ENCODE measurements at places on chromosomes 12 and 14.

- no peak overlapping the region for H3K4me3 ChIP-seq
- no peak for DNase-seq
- H3K4me1 ChIP-seq: no peaks in the 10 kb centered on the region
- H3K27me3 ChIP-seq: no peaks in the 10 kb centered on the region
- no peaks in the 10 kb centered on the region for H3K36me3 ChIP-seq
- H3K27ac ChIP-seq: no peak overlapping the region
Measured at GRCh38 chr12:97181571-97182265, 274.7 kb downstream of the NEDD1 start.

DNA sequence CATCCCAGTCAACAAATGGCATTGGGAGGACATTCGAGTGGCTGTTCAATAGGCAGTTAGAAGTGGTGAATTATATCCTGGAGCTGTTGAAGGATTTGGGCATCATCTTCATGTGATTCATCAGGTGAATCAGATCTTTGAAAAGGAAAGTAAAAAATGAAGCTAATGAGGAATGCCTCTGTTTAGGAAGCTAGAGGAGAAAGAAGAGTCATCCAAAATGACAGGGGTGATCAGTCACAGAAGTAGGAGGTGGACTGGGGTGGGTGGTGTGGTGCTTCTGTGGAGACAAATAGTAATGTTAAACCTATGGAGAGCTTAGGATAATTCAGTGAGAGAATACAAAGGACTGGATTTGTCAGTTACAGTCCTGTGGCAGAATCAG lies 32.7 kb downstream of the DIP2B start:
- H3K27me3 ChIP-seq: no peaks in the 10 kb centered on the region
- DNase-seq: no peak
- H3K36me3 ChIP-seq: no peaks in the 10 kb centered on the region
- no peak overlapping the region for H3K27ac ChIP-seq
- peaks cover 27% of the 10 kb centered on the region for H3K4me1 ChIP-seq

DNA sequence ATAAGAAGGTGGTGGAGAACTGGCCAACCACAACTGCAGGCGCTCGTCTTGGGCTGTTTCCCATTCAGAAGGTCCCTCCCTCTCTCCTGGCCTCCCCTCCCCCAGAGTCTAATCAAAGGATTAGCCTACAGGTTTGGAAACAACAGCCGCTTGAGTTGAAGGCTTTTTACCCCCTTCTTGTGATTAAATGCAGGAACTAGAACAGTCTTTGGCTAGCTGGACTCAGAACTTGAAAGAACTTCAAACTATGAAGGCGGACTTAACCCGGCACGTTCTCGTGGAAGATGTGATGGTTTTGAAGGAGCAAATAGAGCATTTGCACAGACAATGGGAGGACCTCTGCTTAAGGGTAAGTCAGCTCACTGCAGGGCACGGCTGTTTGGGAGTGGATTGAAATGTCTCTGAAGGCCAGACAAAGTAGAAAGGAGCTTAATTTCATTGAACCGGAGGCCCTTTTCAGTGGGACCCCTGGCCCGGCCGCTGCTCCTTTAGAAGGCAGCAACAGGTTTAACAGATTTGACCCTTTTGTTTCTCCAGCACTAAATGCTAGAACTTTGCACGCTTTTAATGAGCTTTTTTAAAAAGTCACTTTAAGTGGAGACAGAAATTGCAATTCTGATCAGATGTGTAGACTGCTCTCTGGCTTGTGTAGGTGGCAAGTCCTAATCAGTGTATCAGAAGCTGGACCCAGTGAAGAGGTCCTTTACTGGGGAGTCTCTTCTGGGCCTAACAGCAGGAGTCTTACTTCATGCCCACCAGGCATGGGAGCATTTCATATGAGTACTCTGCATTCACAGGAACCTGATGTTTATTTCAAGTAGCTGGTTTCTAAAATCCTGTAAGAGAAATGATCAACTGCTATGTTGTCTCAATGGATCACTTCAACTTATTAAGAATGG lies 107.7 kb downstream of the ESR2 start:
- H3K4me1 ChIP-seq: no peaks in the 10 kb centered on the region
- no peak overlapping the region for H3K4me3 ChIP-seq
- no peaks in the 10 kb centered on the region for H3K27me3 ChIP-seq
- H3K36me3 ChIP-seq: no peaks in the 10 kb centered on the region
- no peak overlapping the region for H3K27ac ChIP-seq

DNA sequence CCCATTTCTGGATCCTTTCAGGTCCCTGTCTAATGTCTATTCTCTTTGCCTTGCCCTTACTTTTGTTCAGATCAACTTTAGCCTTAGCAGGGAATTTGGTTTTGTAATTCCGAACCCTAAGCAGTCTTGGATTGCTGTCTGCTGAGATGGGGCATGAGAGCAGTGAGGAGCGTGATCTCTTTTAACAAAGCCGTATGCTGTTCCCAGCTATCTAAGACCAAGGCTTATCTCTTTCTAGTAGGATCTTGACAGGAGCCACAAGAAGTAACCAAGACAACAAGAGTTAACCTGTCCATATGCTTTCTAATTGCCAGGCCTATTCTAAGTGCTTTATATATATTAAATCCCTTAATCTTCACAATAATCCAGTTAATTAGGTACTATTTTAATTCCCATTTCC lies 4.5 kb upstream of the DHRS7 start:
- no peaks in the 10 kb centered on the region for H3K27me3 ChIP-seq
- no peak overlapping the region for H3K27ac ChIP-seq
- DNase-seq: no peak
- peaks cover 9% of the 10 kb centered on the region for H3K4me1 ChIP-seq

DNA sequence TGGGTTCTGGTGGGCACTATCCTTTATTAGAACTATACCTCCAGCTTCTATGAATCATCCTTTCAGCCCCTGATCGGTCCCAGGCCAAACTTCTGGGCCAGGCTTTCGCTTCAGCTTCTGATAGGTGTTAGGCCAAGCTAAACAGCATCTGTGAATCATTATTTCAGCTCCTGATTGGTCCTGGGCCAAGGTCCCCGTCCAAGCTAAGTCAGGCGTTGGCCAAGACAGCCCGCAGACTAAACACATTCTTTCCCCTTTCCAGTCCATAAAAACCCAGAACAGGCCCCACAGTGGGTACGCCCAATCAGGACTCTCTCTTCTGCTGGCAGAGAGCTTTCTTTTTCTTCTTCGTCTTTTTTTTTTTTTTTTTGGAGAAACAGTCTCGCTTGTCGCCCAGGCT lies 1808.9 kb upstream of the SEL1L start:
- no peaks in the 10 kb centered on the region for H3K27me3 ChIP-seq
- no peaks in the 10 kb centered on the region for H3K36me3 ChIP-seq
- no peak overlapping the region for H3K27ac ChIP-seq
- no peak for DNase-seq
- no peaks in the 10 kb centered on the region for H3K4me1 ChIP-seq

- peak overlapping the region; percentile 88 for H3K27ac ChIP-seq
- H3K4me3 ChIP-seq: peak overlapping the region; percentile 86
- no peak for DNase-seq
- no peaks in the 10 kb centered on the region for H3K27me3 ChIP-seq
- H3K4me1 ChIP-seq: peaks cover 33% of the 10 kb centered on the region
Measured at GRCh38 chr14:61322799-61323290, 1.5 kb downstream of the PRKCH start.

GRCh38 chr14:45065956-45066355 lies 18.0 kb upstream of the PRPF39 start:
- H3K27ac ChIP-seq: no peak overlapping the region
- no peak for DNase-seq
- no peaks in the 10 kb centered on the region for H3K27me3 ChIP-seq
- no peaks in the 10 kb centered on the region for H3K4me1 ChIP-seq
- no peak overlapping the region for H3K4me3 ChIP-seq

- no peak overlapping the region for H3K4me3 ChIP-seq
- no peaks in the 10 kb centered on the region for H3K27me3 ChIP-seq
- H3K27ac ChIP-seq: no peak overlapping the region
- no peaks in the 10 kb centered on the region for H3K4me1 ChIP-seq
Measured at GRCh38 chr12:121845701-121846100, 13.0 kb downstream of the HPD start.

DNA sequence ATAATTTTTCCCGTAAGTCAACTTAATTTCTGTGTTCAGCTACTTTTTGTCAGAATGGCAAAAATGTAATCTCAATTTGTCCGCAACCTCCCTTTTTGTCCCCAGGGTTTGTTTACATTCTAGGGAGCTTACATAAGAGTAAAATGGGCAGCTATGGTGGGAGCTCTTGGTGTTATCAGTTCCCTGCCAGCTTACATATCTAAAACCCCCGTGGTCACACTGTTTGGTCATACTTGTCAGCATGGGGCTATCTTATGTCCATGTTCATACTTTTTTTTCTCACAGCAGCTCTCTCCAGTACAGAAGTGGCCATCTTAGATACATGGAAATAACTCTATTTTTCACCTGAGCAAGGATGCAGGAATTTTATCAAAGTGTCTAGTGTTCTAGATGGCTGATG lies 16.7 kb downstream of the SLCO1C1 start:
- no peaks in the 10 kb centered on the region for H3K27me3 ChIP-seq
- H3K4me3 ChIP-seq: no peak overlapping the region
- no peak for DNase-seq
- no peaks in the 10 kb centered on the region for H3K4me1 ChIP-seq

- no peaks in the 10 kb centered on the region for H3K36me3 ChIP-seq
- peaks cover 43% of the 10 kb centered on the region for H3K4me1 ChIP-seq
- H3K27me3 ChIP-seq: peaks cover 5% of the 10 kb centered on the region
- H3K27ac ChIP-seq: peak overlapping the region; percentile 91
- H3K4me3 ChIP-seq: peak overlapping the region; percentile 82
Measured at GRCh38 chr12:46267575-46267824, 1.3 kb downstream of the SLC38A1 start.

DNA sequence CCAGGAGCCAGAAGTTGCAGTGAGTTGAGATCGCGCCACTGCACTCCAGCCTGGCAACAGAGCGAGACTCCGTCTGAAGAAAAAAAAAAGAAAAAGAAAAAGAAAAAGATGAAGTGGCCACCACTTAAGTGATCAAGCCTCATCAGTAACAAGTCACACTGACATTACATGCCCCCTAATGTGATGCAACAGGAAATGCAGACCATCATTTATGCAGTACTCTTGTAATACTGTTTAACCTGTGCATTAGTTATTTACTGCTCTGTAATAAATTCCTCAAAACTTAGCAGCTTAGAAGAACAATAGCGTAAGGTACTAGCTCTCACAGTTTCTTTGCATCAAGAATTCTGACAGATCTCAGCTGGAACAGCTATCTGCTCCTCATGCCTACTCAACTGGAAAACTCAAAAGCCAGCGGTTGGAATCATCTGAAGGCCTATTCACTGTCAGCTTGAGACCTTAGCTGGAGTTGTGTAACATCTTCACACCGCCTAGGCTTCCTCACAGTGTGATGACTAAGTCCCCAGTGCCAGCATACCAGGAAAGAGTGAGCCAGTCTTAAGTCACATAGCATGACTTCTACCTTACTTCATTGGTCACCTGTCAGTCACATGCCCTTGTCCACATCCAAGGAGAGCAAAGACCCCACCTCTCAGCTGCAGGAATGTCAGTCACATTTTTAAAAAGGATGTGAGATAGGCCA lies 31.5 kb downstream of the EPS8 start:
- no peak overlapping the region for H3K4me3 ChIP-seq
- H3K4me1 ChIP-seq: peaks cover 44% of the 10 kb centered on the region
- H3K36me3 ChIP-seq: no peaks in the 10 kb centered on the region
- DNase-seq: no peak
- no peak overlapping the region for H3K27ac ChIP-seq

DNA sequence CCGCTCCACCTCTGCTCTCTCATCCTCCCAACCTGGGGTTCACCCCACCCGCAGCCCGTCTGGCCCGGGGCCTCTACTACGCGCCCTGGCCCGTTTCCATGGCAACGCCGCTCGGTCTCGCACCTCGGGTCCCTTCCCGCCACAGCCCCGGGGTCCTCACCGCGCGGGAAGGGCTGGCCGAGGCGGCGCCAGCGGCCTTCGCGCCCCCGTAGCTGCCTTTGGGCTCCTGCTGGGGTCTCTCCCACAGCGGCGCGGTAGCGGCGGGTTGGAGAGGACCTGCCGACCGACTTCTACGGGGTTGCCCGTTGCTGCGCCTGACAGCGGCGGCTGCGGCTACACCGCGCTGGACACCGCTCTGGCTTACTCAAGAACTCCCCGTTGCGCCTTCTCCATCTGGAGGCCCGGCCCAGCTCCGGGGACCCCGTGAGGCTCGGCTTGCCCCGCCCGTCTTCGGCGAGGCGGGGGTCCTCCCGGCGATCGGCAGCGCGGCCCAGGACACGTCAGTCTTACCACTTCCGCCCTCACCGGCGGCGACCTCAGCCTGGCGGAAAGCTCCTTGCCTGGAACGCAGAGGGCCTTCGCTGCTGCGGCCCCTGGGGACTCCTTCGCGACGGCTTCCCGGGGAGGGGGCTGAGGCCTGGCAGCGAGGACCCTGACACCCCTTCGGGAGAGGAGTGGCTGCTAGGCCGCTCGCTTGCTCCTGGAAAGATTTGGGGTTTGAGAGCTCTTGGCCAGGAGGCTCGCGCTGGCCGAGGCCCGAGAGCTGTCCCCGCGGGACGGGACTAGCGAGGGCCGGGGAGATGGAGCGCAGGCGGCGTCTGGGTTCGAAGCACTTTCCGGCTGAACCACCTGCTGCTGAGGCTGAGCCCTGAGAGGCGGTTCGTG lies at the start of gene TM9SF1:
Gene TM9SF1, minus strand, starts transcription at position 256 of the 885 bp plus-strand sequence. CDS start 422 bp downstream, outside the sequence.
- H3K27ac ChIP-seq: peak within 1 kb of the TSS; percentile 95
- DNase-seq: no peak
- H3K4me1 ChIP-seq: peaks cover 39% of the 10 kb centered on the region

DNA sequence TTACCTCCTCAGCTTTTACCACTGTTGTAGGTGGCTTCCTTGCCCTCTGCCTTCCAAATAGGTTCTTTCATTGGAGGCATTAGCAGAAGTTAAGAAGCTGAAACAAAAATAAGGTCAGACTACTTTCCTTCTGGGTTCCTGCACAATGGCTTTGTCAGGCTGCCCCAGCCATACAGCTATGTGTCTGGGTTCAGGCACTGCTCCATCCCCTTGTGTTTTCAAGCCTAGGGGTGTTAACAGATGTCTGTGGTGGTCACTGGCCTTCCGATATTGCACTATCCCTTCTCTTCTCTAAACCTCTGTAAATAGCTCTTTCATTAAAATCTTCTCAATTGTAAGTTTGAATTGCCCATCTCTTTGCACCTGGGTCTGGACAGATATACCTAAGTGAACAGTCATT lies 728.9 kb downstream of the SLC16A7 start:
- H3K4me3 ChIP-seq: no peak overlapping the region
- DNase-seq: no peak
- no peaks in the 10 kb centered on the region for H3K36me3 ChIP-seq
- H3K4me1 ChIP-seq: no peaks in the 10 kb centered on the region
- no peak overlapping the region for H3K27ac ChIP-seq
- H3K27me3 ChIP-seq: no peaks in the 10 kb centered on the region

GRCh38 chr12:57579677-57580465 lies 11.1 kb upstream of the PIP4K2C start:
- H3K4me1 ChIP-seq: no peaks in the 10 kb centered on the region
- H3K4me3 ChIP-seq: no peak overlapping the region
- DNase-seq: no peak
- no peaks in the 10 kb centered on the region for H3K36me3 ChIP-seq
- H3K27ac ChIP-seq: no peak overlapping the region

- no peak for DNase-seq
- H3K36me3 ChIP-seq: no peaks in the 10 kb centered on the region
- H3K4me1 ChIP-seq: no peaks in the 10 kb centered on the region
- H3K27ac ChIP-seq: no peak overlapping the region
Measured at GRCh38 chr12:53644133-53644532, 18.0 kb upstream of the ATF7 start.

GRCh38 chr14:32075672-32076277 lies 1.3 kb upstream of the ARHGAP5 start:
- no peak for DNase-seq
- no peaks in the 10 kb centered on the region for H3K27me3 ChIP-seq
- peak overlapping the region; percentile 100 for H3K27ac ChIP-seq
- no peaks in the 10 kb centered on the region for H3K36me3 ChIP-seq

- no peaks in the 10 kb centered on the region for H3K27me3 ChIP-seq
- no peaks in the 10 kb centered on the region for H3K36me3 ChIP-seq
- no peak for DNase-seq
- peaks cover 8% of the 10 kb centered on the region for H3K4me1 ChIP-seq
- H3K27ac ChIP-seq: no peak overlapping the region
Measured at GRCh38 chr12:1929241-1929984, 11.0 kb upstream of the CACNA2D4 start.

Measured in vagina (tissue), 2 donors.